ENCODE measurements at places on chromosomes 4 and X. TPM values are rescaled to one million over a fixed set of nuclear protein-coding genes. Genes with fewer than 3 reads are reported as not detected.
A peak's percentile ranks its signal among the peaks of the same experiment; 100 is the strongest.

DNA sequence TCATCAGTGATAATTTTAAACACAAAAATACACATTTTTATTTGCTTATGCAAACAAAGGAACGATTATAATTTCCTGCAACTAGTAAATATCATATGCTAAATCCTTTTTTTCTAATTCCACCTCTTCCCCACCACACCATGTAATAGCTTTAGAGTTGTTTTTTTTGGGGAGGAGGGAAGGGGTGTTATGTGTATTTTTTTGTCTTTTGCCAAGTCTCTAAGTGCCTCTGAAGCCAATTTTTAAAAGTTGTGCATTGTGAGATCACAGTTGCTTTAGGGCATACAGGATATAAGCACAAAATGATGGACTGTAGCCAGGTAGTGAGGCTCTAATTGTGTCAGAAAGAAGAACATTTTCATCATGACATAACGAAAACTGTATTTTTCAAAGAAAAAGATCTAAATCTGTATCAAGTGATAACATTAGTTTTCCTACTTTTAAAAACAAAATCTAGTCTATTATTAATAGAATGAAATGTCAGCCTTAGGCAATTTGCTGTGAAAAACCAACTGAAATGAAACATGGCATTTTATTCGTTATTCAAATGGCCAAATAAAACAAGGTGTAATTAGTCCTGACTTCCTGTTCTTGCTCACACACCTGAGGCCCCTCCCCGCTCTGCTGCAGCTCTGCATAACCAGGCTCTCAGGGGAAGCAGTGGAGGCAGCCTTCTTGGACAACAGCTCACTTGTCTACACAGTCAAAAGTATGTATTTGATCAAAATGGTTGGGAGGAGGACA, 157.4 kb downstream of the PALLD start:
- H3K36me3 ChIP-seq = peaks cover 3% of the 10 kb centered on the region
- no peak overlapping the region for H3K4me3 ChIP-seq
- H3K27ac ChIP-seq = no peak overlapping the region
- peaks cover 23% of the 10 kb centered on the region for H3K4me1 ChIP-seq

The PDHA1 gene
- total RNA-seq = 107 TPM

GRCh38 chr4:164731827-164732474, 22.0 kb upstream of the SMIM31 start:
- H3K36me3 ChIP-seq = no peaks in the 10 kb centered on the region
- no peak overlapping the region for H3K27ac ChIP-seq
- DNase-seq = peak; percentile 44
- H3K27me3 ChIP-seq = peaks cover 11% of the 10 kb centered on the region
- no peaks in the 10 kb centered on the region for H3K4me1 ChIP-seq

DNA sequence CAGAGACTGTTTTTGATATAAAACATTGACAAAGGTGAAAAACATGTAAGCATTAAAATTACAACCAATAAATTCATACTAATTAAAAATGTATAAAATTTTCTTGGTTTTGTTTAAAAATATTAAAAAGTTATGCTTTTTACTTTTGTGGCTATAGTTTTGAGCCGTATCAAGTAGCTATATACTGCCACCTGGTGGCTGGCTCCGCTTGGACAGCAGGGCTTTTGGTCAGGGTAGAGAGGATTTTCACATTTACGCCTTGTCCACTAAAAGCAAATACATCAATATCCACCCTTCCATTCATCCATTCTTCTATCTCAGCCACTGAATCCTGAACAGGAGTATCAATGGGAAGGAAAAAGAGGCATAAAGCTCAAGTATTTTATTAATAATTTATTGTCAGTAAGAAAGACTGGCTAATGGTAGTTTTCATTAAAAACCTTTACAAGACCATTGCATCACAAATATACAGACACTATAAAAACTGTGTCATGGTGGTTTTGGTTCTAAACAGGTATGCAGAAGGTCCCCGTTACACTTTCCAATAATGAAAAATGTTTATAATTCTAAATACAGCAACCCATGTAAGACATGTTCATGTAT, 32.1 kb upstream of the MTNR1A start:
- no peak overlapping the region for H3K4me3 ChIP-seq
- H3K4me1 ChIP-seq = no peaks in the 10 kb centered on the region
- H3K27me3 ChIP-seq = no peaks in the 10 kb centered on the region
- DNase-seq = peak; percentile 72

DNA sequence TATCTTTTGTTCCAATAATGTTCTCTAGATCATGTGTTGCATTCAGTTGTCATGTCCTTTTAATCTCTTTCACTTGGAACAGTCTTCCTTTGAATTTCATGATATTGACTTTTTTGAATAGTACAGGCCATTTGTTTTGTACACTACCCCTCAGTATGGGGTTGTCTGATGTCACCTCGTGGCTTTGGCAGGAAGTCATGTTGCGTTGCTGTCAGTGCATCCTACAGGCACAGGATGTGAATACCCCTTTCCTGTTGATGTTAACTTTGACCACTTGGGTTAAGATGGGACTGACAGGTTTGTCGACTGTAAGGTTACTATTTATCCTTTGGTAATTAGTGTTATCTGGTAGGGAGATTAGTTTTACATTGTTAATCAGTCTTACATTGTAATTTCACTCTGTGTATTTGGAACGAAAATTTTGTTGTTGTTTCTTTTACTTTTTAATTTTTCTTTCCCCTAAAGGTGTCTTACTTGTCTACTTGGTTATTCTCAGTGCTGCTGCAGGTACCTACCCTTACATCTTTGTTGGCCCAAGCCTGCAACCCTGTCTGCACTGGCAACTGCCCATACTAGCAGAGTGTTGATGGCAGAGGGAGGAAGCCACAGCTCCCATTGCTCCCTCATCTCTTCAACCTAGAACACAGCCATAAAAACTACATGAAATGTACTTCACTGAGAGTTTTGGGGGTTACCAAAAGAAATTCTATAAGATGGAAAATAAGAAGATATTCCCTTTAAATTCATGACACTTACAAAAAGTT, 14.7 kb upstream of the ATP8A1 start:
- H3K4me3 ChIP-seq = no peak overlapping the region
- no peaks in the 10 kb centered on the region for H3K36me3 ChIP-seq
- no peaks in the 10 kb centered on the region for H3K27me3 ChIP-seq
- DNase-seq = no peak

DNA sequence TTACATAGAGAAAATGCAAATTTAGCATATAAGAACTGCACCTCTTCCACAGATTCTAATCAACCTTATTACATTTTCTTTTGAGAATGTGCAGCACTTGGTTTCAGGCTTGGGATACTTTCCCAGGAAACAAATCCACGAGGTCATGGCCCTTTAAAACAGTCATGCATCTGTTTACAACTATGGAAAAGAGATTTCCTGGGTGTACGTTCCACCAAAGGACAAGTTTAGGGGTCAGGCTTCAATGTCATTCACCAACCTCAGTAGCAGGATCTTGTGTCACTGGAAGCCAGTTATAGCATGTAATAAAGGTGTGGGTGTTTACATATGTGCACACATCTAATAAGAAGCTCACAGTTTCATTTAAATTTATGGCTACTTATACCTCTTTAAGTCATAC, 30.7 kb downstream of the EREG start:
- peaks cover 21% of the 10 kb centered on the region for H3K4me1 ChIP-seq
- H3K36me3 ChIP-seq = no peaks in the 10 kb centered on the region
- H3K27me3 ChIP-seq = no peaks in the 10 kb centered on the region

The ELF4 gene
- 26.7 TPM for total RNA-seq

DNA sequence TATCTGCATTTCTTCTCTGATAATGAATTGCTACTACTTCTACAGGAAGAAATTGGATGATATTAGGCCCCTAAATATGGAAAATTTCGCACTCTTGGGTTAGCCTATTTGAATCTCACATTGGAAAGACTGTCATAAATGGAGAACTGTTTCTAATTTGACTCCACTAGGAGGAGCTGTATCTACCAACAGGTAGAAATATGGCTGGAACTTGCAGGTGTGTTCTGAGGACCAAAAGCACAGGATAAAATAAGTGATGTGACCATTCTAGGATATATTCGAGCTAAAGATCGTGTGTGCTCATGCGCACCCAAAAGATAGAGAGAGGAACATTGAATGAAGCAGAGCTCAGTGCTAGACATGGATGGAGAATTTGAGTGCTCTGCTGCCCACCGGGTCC, 4.8 kb upstream of the NKAP start:
- no peak overlapping the region for H3K4me3 ChIP-seq
- DNase-seq = no peak
- H3K27ac ChIP-seq = no peak overlapping the region

GRCh38 chr4:88866862-88867550, 169.4 kb upstream of the NAP1L5 start:
- H3K4me3 ChIP-seq = no peak overlapping the region
- 0 out of 2 replicates have a peak, but pooled peaks cover 3% of the 10 kb centered on the region for H3K4me1 ChIP-seq
- H3K36me3 ChIP-seq = no peaks in the 10 kb centered on the region
- 0 out of 2 replicates have a peak overlapping the region, but pooled peaks have one; percentile 22 for H3K27ac ChIP-seq
- H3K27me3 ChIP-seq = no peaks in the 10 kb centered on the region
- no peak for DNase-seq

The TCP11X2 gene
- total RNA-seq = not detected

The OPRPN gene
- not detected for total RNA-seq

GRCh38 chr4:79913581-79913980, 159.4 kb downstream of the ANTXR2 start:
- peak; percentile 33 for DNase-seq
- H3K27ac ChIP-seq = no peak overlapping the region
- H3K4me1 ChIP-seq = peaks cover 9% of the 10 kb centered on the region
- no peaks in the 10 kb centered on the region for H3K36me3 ChIP-seq
- no peaks in the 10 kb centered on the region for H3K27me3 ChIP-seq

The IBSP gene
- 0.19 TPM for total RNA-seq

GRCh38 chrX:3271834-3272186, 74.6 kb downstream of the MXRA5 start:
- H3K36me3 ChIP-seq = no peaks in the 10 kb centered on the region
- peak overlapping the region; percentile 87 for H3K27ac ChIP-seq
- H3K4me1 ChIP-seq = peaks cover 48% of the 10 kb centered on the region
- no peaks in the 10 kb centered on the region for H3K27me3 ChIP-seq
- H3K4me3 ChIP-seq = no peak overlapping the region
- peak; percentile 89 for DNase-seq

The TDO2 gene
- 0.11 TPM for total RNA-seq

The PLA2G12A gene
- 15.5 TPM for total RNA-seq

The MRFAP1 gene
- total RNA-seq = 65.2 TPM

GRCh38 chr4:159222043-159222552, 119.2 kb downstream of the RAPGEF2 start:
- H3K4me1 ChIP-seq = no peaks in the 10 kb centered on the region
- no peak overlapping the region for H3K4me3 ChIP-seq
- H3K27ac ChIP-seq = no peak overlapping the region
- DNase-seq = no peak
- H3K36me3 ChIP-seq = no peaks in the 10 kb centered on the region

DNA sequence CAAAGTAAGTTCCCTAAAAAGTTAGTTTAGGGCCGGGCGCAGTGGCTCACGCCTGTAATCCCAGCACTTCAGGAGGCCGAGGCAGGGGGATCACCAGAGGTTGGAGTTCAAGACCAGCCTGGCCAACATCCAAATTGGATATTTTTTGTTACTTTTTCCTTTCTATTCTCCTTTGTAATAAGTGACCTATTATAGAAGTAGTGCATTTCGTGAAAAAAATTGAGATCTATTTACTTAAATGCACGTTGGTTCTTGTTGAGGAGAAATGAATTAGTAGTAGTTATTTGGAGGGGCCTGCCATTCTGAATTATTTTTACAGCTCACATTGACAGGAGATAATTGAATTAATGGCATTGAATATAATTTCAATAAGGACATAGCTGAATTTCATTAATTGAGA, 22.3 kb upstream of the NDUFC1 start:
- H3K36me3 ChIP-seq = peaks cover 9% of the 10 kb centered on the region
- no peak for DNase-seq
- no peak overlapping the region for H3K4me3 ChIP-seq
- H3K4me1 ChIP-seq = no peaks in the 10 kb centered on the region
- no peaks in the 10 kb centered on the region for H3K27me3 ChIP-seq
- H3K27ac ChIP-seq = no peak overlapping the region

DNA sequence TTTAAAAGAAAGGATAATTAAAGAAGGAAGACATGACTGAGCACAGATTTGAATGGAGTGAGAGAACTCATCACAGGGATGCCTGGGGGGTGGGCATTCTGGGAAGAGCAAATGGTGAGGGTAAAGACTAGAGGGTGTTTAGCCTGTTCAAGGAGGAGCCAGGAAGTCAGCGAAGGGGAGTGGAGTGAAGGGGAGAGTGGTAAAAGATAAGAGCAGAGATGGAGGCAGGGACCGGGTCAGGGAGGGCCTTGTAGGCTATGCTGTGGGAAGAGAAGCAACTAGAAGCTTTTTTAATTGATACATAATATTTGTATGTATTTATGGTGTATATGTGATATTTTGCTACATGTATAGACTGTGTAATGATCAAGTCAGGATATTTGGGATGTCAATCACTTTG, 2.2 kb upstream of the VGLL1 start:
- H3K4me1 ChIP-seq = no peaks in the 10 kb centered on the region
- no peaks in the 10 kb centered on the region for H3K36me3 ChIP-seq
- no peaks in the 10 kb centered on the region for H3K27me3 ChIP-seq
- no peak overlapping the region for H3K4me3 ChIP-seq
